Stimulated activated CD8-positive, alpha-beta memory T cell treated with anti-CD3 and anti-CD28 coated beads, Interleukin-4, amount 100 ng/mL, for 4 hours (primary cell): ENCODE measurements at places on chromosomes 2 and 18.
A peak's percentile ranks its signal among the peaks of the same experiment; 100 is the strongest.

DNA sequence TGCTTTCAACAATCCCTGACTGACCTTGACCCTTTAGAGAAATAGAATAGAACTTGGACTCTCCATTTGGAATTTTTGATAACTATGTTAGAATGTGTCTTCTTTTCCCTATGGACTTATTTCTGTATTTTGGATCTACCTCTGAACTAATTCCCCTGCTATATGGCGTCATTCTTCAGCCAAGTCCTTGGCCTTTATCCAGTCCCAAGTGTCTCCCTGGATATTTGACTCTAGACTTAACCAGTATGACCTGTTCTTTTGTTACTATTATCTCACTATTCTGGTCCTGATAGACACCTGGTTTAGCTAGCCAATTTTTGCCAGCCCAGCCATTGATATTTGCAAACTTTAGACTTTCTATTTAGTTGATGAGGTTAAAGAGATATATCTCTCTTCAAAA is 186.8 kb downstream of the KCNS3 start:
- no peak for DNase-seq

DNA sequence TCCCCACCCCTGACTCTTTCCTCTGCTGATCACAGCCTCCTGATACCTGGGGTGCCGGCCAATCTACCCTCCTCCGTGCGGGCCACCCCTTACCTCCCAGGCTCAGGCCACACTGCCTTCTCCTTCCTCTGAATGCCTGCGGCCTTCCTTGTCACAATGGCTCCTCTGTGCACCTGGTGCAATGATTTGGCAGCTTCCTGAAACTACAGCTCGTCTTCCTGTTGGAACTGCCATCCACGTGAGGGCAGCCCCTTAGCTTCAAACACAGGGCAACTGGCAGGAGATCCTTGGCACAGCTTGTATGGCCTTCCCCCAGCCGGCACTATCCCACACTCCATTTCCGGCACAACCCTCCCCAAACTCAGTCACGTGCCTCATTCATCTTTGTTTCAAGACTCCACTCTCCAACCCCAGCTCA is 69.0 kb downstream of the STPG4 start:
- no peak for DNase-seq

DNA sequence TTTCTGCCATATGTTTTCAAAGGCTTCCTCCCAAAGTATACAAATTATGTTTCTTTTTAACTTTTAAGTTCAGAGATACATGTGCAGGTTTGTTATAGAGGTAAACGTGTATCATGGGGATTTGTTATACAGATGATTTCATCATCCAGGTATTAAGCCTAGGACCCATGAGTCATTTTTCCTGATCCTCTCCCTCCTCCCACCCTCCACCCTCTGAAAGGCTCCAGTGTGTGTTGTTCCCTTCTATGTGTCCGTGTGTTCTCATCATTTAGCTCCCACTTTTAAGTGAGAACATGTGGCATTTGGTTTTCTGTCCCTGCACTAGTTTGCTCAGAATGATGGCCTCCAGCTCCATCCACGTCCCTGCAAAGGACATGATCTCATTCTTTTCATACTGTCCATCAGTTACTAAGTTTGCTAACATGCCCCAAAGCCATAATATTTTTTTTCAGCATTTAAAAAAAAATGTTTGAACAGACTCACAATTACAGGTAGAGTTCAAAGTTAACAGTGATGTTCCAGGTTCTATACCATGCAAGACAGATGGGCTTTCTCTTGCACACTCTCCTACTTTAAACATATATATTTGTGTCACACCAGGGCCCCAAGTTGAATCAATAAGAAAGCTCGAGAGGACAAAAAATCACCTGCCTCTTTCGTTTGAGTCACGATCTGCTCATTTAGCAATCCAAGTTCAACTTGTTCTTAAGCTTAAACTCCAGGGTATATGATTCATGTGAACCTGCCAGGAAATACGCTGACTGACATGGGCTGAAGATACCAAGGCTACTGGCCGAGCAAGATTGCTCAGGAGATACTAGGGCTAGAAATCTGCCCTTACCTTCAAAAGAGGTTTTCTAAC is 77.6 kb downstream of the AP1S3 start:
- no peak for DNase-seq

- no peak for DNase-seq
Observed at GRCh38 chr18:68017385-68017784, 500.9 kb upstream of the DSEL start.

- no peak for DNase-seq
Observed at GRCh38 chr2:216737676-216738075, 42.3 kb upstream of the IGFBP5 start.

- no peak for DNase-seq
Observed at GRCh38 chr2:43038034-43038695, 188.2 kb downstream of the ZFP36L2 start.

- DNase-seq, result no peak
Observed at GRCh38 chr2:113978524-113979190, 88.8 kb downstream of the ACTR3 start.

- no peak for DNase-seq
Observed at GRCh38 chr18:11548916-11549551, 60.4 kb upstream of the SLC35G4 start.

- no peak for DNase-seq
Observed at GRCh38 chr2:164110515-164110914, 374.7 kb upstream of the FIGN start.

GRCh38 chr18:22223254-22223964 is 54.0 kb downstream of the GATA6 start:
- DNase-seq, result no peak

DNA sequence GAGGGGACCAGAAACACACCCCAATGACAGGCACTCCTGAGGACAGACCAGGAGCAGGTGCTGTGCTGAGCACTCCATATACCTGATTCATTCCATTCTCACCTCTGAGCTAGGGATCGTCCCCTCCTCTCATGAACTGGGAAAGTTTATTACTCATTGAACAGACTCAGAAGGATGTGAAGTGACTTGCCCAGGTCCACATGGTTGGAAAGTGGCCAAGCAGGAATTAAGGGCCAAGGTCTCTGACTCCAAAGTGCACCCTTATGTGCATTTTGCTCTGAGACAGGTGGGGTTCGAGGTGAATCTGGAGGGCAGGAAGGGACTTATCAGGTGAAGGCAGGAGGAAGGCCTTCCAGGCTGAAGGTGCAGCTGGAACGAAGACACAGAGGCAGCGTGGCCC is 25.1 kb upstream of the PLB1 start:
- DNase-seq, result no peak

- peak; percentile 73 for DNase-seq
Observed at GRCh38 chr2:241858206-241859016, at the start of gene PDCD1. TSS of gene PDCD1 (minus strand) at chr2:241858894. CDS start at chr2:241858838, 56 bp downstream.

GRCh38 chr18:48902023-48902855 is 48.5 kb downstream of the SMAD7 start:
- DNase-seq, result no peak

- no peak for DNase-seq
Observed at GRCh38 chr18:7514796-7515440, 52.2 kb upstream of the PTPRM start.

DNA sequence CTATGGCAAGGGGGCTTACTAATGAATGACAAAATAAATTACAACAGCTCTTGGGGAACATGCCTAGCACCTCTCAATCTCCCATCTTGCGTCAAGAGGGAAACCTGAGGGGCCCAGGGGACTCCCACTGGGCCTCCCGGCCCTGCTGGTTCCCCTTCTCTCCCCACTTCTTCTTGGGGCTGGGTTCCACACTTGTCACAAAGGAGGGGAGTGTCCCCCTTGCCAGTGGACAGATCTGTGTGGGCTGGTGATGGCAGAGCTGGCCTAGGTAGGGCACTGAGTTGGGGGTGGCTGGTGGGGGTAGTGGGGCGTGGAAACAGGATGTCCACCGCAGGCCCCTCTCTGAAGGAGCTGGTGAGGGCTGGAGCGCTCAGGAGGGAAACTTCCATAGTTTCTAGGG is 184.0 kb upstream of the HAAO start:
- no peak for DNase-seq

DNA sequence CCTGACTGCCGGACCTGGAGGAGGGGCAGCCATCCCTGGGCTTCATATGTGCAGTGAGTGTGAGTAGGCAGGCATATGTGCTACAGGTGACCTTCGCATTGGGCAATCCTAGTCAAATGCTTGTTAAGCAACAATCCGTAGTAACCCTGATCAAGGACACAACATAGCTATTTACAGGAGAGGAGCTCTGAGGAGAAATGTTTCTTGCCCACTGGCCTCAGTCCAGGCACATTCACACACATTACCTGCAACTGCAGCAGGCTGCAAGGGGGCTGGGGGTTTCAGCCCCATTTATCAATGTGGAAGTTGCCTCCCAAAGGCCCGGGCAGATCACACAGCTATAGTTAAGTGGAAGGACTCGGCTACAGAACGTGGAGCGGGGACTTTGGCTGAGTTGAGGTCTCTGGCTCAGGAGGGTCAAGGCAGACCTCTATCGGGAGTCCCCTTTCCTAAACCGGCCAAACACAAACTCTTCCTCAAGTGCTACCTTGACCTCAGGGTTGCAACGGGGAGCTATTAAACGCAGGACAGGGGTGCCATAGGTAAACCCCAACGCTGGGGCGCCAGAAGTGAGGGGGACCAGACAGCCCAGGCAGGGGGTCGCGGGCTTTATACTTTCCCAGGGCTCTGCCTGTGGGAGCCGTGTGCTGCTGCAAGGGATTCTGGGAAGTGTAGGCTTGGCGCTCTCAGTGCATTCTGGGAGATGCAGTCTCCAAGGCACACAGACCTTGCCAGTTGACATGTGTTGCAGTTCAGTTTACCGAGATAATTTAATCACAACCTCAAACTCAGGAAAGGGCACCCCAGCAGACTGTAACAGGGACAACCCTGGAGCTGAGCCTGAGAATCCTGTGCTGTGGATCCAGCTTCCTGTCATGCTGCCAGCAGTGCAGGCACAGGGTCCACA is 9.4 kb downstream of the KHK start:
- no peak for DNase-seq

GRCh38 chr18:34720220-34720619 is 10.1 kb downstream of the DTNA start:
- DNase-seq, result no peak

- no peak for DNase-seq
Observed at GRCh38 chr2:152825834-152826233, 107.4 kb downstream of the ARL6IP6 start.

GRCh38 chr2:70891572-70892357 is 43.9 kb upstream of the ATP6V1B1 start:
- no peak for DNase-seq

DNA sequence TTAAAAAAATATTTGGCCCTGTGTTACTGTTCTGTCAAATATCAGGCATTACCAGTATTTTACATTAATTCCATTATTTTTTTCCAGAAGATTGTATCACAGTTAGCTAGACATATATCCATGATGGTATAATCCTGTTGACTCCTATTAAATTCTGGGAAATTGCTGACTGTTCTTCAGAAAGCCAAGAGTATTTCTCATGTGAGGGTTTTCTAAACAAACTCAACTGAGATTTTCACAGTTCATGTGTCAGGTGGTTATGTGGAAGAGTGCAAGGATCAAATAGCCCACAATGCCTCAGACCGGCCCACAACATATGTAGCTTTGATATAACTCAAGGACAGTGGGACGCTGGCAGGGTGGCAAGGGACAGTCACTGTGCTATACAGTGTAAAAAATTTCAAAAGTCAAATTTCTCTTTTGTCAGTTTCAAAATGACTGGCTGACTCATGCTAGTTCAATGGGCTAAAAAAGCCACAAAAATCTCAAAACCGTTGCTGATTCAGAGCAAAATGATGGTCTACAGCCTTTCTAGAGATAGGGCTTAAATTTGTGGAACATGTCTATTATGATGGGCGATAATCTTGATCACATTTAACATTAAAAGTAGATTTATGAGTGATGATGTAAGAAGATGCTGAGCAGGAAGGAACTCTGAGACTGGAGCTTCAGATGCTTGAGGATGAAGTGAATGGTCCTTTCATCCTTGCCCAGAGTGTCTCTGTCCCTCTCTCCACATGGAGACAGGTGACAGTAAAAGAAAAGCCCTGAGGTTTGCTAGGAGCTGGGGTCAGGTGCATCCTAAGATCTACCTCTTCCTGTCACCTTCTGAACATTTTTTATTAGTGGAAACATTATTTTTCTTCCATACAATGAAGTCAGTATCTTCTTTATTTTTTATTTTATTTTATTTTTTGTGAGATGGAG is 175.8 kb upstream of the PIEZO2 start:
- no peak for DNase-seq

- DNase-seq, result no peak
Observed at GRCh38 chr18:72246076-72246475, 298.1 kb downstream of the CBLN2 start.

DNA sequence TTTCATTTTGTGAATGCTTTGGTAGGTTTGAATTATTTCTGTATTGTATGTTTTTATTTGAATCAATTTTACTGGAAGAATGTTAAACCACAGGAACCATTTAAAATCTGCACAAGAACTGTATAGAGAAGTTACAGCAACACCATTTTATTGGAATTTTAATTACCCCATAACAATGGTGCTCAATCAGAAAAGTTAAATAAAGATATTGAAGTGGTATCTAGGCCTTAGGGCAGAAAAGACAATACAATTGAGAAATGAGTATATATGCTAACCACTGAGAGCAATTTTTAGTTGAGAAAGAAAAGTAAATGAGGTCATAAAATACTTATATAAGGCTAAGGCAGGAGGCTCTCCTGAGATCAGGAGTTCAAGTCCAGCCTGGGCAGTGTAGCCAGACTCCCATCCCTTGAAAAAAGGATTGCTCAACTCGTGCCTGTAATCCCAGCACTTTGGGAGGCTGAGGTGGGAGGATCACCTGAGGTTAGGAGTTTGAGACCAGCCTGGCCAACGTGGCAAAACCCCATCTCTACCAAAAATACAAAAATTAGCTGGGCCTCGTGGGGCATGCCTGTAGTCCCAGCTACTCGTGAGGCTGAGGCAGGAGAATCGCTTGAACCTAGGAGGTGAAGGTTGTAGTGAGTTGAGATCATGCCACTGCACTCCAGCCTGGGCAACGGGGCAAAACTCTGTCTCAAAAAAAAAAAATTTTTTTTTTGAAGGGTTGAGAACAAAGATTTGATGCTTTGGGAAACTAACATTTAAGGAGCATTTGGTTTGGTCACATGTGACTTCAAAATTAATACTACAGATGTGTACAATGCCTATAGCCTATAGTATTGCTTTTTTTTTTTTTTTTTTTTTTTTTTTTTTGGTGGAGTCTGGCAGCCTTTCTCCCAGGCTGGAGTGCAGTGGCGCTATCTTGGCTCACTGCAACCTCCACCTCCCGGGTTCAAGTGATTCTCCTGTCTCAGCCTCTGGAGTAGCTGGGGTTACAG is 212.9 kb upstream of the STON1 start:
- DNase-seq, result no peak

- no peak for DNase-seq
Observed at GRCh38 chr18:43211059-43211458, 66.2 kb downstream of the SYT4 start.

DNA sequence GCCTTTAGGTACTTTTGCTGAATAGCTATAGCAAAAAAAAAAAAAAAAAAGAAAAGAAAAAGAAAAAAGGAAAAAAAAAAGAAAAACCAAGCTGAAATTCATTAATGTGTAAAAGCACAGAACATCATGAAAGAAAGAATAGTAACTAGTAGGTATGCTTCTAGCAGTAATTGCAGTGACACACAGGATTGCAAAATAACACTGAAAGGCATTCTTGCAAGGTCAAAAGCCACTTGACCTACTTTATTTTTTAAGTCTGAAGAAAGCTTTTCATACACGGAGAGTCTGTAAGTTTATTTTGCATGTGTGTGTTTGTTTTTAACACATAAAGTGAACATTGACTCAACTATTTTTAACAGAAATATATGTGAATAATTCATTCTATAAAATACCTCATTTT is 54.4 kb downstream of the DOK6 start:
- DNase-seq, result no peak

- DNase-seq, result no peak
Observed at GRCh38 chr2:104872866-104873688, 19.2 kb downstream of the POU3F3 start.
